ENCODE measurements at places on chromosomes 4 and X. TPM values are rescaled to one million over a fixed set of nuclear protein-coding genes. Genes with fewer than 3 reads are reported as not detected.
A peak's percentile ranks its signal among the peaks of the same experiment; 100 is the strongest.

The NALF2 gene
- total RNA-seq = 0.28 TPM

The TMEM35A gene
- total RNA-seq = 39.2 TPM

- DNase-seq = no peak
Observed at GRCh38 chr4:57370691-57371090, 260.5 kb upstream of the IGFBP7 start.

- DNase-seq = no peak
Observed at GRCh38 chrX:20197641-20198210, 56.1 kb upstream of the EIF1AX start.

- DNase-seq = no peak
Observed at GRCh38 chr4:100933628-100934027, 413.7 kb downstream of the PPP3CA start.

DNA sequence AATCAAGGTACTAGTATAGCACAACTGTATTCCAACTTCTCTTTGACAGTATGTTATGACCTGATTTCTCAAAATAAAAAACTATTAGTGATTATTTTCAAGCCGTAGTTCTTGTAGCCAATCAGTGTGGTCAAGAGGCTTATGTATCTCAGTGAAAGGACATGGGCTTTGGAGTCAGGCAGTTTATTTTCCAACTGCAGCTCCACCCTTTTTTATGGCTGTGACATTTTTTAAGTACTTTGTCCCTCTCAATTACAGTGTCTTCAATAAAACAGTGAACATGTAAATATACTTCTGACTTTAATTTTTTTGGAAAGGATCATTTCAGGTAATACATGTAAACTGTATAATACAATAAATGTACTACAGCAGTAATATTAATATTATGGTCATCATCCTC is 30.0 kb downstream of the HTN1 start:
- no peak for DNase-seq

DNA sequence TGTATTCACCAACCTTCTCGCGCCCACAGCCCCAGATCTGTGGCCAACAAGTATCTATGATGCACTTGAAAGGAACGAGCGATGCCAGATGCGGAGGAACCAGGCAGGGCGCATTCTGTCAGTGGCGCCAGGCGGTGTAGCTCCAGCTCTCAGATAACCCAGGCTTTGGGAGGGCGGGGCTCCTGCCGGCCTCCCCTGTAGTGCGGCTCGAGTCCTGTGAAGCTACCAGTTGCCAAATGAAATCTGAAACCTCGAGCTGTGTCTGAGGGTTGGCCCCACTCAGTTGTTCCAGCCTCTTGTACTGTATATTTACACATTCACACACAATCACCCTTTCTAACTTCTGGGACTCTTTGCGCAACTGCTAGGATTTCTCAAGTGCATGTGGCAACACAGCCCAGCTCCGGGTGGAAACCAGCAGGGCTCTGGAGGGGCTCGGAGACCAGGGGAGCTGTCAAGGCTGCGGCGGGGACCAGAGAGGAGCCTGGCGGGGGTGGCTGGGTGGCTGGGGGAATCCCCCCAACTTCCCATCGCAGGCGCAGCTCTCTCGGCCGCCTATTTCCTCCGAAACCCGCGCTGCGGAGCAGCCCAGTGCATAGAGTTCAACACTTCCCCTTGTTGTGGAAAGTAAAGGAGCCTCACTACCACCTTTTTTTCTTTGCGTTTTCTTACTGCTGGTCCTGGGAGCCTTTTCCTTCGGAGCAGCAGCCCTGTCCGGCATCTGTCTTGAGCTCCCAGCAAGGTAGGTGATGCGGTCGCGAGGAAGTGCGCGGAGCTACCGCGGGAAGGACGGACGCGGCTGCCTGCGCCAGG is at the start of gene ARHGAP24:
Gene ARHGAP24 (plus strand): TSS at position 333 of the 813 bp plus-strand sequence.
- DNase-seq = peak; percentile 91

Data from sigmoid colon (tissue), 7 donors.